ENCODE measurements at places on chromosomes 16 and 17.

GRCh38 chr16:46573008-46573833 is 48.0 kb downstream of the SHCBP1 start:
- no peak for ATAC-seq

GRCh38 chr17:75315541-75316243 is 26.5 kb upstream of the SLC25A19 start:
- ATAC-seq, result no peak

DNA sequence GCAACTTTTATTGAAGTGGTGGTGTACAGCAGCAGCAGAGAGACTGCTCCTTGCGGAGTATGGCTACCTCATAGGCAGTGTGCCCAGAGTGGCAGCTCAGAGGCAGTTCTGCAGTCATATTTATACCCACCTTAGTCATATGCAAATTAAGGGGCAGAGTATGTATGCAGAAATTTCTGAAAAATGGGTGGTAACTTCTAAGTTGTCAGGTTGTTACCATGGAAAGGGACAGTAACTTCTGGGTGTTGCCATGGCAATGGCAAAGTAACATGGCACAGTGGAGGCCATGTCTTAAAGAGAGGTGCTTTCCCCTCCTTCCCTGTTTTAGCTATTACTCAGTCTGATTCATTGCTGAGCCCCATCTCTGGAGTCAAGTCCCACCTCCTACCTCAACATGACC is 53.4 kb downstream of the MEOX1 start:
- ATAC-seq, result peak; percentile 30

- no peak for ATAC-seq
These were observed 536.9 kb downstream of the TMEM114 start for GRCh38 chr16:8053437-8053836.

DNA sequence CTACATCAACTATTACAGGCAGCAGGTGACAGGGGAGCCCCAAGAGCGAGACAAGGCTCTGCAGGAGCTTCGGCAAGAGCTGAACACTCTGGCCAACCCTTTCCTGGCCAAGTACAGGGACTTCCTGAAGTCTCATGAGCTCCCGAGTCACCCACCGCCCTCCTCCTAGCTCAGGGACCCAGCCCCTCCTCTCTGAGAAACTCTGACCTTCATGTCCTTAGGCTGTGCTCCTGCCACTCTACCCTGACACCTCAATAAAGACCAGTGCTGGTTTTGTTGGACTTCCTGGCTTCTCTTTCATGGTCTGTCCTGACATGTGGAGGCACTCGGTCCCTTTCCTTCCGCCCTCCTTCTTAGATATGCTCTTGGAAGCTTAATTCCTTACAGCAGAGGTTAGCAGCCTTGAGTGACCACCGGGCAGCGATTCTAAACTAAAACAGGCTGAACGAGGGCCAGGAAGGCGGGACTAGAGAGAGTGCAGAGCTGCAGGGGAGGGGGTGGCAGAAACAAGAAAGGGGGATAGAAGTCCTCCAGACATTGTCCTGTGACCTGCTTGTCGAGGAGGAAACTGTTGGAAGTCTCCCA is 915 bp downstream of the AHSP start:
- no peak for ATAC-seq
